ENCODE measurements at places on chromosomes 2 and 18. TPM values are rescaled to one million over a fixed set of nuclear protein-coding genes. Genes with fewer than 3 reads are reported as not detected.

DNA sequence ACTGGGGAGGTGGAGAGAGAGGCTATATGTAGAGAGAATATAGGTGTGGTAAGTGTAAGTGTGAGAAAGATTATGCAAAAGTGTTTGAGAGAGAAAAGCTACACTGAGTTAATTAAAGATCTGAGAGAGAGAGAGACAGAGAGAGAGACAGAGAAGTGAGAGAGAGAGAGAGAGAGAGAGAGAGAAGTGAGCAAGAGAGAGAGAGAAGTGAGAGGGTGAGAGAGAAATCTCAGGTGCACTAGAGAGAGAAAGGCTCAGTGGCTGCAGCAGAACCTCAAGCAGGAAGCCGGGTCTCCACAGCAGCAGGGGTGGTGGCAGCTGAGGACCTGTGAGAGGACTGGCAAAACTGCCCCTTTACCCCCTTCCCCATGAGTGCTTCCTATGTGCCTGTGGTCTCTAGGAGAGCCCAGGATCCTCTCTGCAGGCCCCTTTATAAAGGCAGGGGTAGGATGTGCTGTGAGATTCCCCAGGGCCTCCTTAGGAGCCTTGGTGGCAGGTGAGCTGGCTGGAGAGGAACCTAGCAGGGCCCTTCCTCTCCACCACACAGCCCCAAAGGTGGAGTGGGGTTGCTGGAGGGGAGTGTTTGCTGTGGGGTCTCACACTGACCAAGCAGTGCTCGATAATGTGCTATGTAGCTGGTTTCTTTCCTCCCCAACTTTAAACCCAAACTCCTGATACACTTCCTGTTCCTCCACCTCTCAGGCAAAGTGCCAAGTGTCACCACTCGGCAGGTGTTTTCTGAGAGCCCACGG is 52.6 kb downstream of the SLC4A5 start:
- DNase-seq = no peak

DNA sequence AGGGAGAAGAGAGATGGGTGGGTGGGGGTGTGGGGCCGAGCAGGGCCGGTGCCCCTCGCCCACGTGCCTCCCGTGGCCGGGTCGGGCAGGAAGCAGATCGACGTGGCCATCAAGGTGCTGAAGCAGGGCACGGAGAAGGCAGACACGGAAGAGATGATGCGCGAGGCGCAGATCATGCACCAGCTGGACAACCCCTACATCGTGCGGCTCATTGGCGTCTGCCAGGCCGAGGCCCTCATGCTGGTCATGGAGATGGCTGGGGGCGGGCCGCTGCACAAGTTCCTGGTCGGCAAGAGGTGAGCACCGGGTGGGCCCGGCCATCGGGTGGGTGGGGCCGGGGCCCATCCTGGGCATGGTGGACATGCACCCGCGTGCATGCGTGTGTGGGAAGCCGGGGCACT is 21.8 kb downstream of the ZAP70 start:
- DNase-seq = no peak

DNA sequence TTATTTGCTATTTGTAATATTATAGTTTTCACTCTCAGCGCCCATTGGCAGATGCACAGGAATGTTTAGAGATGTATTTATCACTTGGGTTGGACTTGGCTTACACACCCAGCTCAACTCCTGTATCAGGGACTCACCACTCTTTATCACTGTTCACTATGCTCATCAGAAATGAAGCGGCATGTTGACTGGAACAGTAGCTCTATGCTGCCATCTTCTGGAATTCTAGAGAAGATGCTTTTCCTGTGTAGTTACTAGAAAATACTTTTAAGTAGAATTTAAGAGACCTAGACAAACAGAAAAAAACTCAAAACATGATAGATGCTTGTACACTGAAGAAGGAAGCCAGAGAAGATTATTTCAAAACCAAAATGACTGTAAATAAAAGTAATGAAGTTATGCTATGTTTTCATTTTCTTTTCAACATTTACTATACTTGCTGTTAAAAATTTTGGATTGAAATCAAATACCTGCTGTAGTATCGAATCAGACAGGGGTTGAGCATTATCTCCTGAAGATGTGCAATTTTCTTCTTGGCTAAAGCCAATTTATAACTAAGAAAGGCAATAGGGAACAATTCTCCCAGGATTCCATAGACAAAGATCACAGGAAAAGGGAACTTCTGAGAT is 47.4 kb upstream of the NXPH2 start:
- DNase-seq = peak; percentile 54

DNA sequence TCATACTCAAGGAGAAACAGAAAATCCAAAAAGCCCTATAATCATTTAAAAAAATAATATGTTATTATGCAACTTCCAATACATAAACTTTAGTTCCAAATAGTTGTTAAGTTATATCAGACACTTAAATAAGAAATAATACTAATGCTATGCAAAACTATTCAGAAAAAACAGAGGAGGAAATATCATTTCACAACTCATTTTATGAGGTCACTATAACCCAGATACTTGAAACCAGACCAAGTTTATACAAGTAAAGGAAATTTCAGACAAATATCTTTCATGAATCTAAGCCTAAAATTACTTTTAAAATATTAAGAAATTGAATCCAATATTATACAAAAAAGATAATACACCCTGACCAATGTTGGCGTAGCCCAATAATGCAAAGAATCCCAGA is 260.8 kb downstream of the CD226 start:
- DNase-seq = no peak

DNA sequence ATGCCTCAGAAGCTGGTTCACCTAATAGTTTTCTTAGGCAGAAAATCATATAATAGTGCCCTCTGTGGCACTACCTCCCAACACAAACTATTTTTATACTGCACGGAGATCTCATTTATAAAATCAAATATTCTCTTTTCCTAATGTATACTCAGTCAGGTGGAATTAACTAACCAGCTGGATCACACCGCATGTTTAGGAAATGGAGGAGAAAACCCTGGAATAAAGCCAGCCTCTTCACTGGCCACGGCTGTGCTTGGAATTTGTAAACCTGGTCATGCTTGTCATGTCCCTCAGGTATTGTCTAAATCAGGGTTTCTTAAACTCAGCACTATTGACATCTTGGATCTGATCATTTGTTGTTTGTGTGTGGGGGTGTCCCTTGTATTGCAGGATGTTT is 85.6 kb downstream of the DOCK10 start:
- DNase-seq = no peak

The ANKRD29 gene
- polyA plus RNA-seq = 4.7 TPM

GRCh38 chr2:45905632-45905958 is 254.1 kb downstream of the PRKCE start:
- DNase-seq = no peak

The OTOS gene
- polyA plus RNA-seq = not detected

The LYPD6 gene
- 0.07 TPM for polyA plus RNA-seq

- DNase-seq = no peak
Measured at GRCh38 chr2:70920367-70920715, 15.4 kb upstream of the ATP6V1B1 start.

DNA sequence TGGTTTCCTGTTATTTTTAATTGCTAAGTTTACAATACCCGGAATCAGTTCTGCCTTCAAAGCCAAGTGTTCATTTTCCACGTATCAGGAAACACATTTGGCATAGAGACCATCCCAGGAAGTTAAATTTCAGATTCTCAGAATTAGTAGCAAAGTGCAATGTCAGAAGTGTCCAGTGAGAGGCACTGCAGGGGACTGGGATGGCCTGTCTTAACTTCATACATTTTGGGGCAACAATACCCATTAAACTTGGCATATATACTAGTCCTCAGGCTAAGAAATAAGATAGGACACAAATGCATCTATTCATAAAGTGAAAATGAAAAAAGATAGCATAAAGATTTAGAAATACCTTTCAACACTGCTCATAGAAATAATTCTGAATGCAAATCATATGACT is 1.5 kb upstream of the IL1RL2 start:
- DNase-seq = no peak

Data from mammary epithelial cell (primary cell).